ENCODE measurements at places on chromosomes 5 and 9. TPM values are rescaled to one million over a fixed set of nuclear protein-coding genes. Genes with fewer than 3 reads are reported as not detected.

ANKRD33B gene
- 13.1 TPM for total RNA-seq

AK8 gene
- total RNA-seq = 0.89 TPM

ADAMTS16 gene
- 1.8 TPM for total RNA-seq

ANGPTL2 gene
- not detected for total RNA-seq

PCDHB8 gene
- total RNA-seq = 0.25 TPM

PDCD1LG2 gene
- total RNA-seq = 0.34 TPM

SLC45A2 gene
- not detected for total RNA-seq

ZBTB43 gene
- total RNA-seq = 12.7 TPM

PCDHGC5 gene
- total RNA-seq = not detected

EPB41L4A gene
- 1.3 TPM for total RNA-seq

RASEF gene
- total RNA-seq = 11.3 TPM

GRM6 gene
- not detected for total RNA-seq

AJM1 gene
- total RNA-seq = 3.5 TPM

AQP3 gene
- 16.0 TPM for total RNA-seq

SHB gene
- total RNA-seq = 58.5 TPM

LCN12 gene
- 1.9 TPM for total RNA-seq

LCN9 gene
- total RNA-seq = not detected

FER gene
- total RNA-seq = 5.5 TPM

HAPLN1 gene
- not detected for total RNA-seq

Data from A549 treated with DMSO at 1 μM for 4 hours (cell line).